Hematopoietic multipotent progenitor cell treated with erythropoietin and hydrocortisone succinate and interleukin-3 and kit ligand, for 8 days (in vitro differentiated cells): ENCODE measurements at places on chromosomes 1 and 21.
A peak's percentile ranks its signal among the peaks of the same experiment; 100 is the strongest.

- DNase-seq: no peak
Observed at GRCh38 chr1:106548726-106549125, 507.7 kb upstream of the PRMT6 start.

GRCh38 chr1:1333551-1334241, 2.6 kb downstream of the TAS1R3 start:
- DNase-seq: no peak

DNA sequence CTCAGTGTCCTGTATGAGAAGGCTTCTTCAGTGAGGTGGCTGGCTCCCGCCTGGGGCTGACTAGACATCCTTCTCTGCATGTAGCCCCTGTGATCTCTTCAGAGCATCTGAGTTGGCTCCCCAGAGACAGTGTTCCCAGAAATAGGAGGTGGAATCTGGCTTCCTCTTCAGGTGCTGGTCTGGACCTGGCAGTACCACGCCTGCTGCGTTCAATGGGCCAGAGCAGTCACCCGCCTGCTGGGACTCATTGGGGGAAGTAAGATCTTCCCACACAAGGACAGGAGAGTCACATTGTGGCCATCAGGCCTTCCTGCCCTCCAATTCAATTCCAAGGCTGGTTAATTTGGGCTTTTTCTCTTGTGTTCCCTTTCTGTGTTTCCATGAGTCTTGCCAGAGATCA, 51.0 kb downstream of the ADARB1 start:
- DNase-seq: no peak

- no peak for DNase-seq
Observed at GRCh38 chr1:224727351-224728289, 111.5 kb downstream of the CNIH3 start.

DNA sequence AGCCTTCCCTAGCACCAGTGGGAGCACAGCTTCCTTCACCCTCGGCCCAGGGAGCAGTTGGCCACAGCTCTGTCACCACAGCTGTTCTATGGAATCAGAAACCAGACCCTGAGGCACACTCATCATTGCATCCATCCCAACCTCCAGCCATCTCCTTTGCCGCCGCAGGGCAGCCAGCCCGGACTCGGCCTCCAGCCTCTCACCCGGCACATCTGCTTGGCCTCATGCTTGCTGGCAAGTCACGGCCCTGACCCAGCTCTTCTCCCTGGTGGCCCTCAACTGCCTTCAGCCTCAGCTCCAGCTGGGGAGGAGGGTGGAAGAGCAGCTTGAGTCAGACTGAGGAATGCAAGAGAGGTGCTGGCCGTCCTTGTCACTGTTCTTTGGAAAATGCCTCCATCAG, 59.8 kb downstream of the TOR1AIP2 start:
- DNase-seq: no peak

- DNase-seq: no peak
Observed at GRCh38 chr21:45052960-45053359, 21.4 kb upstream of the ADARB1 start.

- DNase-seq: no peak
Observed at GRCh38 chr1:145877923-145878486, 7.7 kb downstream of the ANKRD35 start.

GRCh38 chr1:60145771-60146170, 72.2 kb upstream of the C1orf87 start:
- no peak for DNase-seq

- DNase-seq: no peak
Observed at GRCh38 chr1:203278082-203278884, 27.0 kb upstream of the BTG2 start.

- DNase-seq: no peak
Observed at GRCh38 chr1:91124989-91125417, 103.2 kb upstream of the ZNF644 start.

DNA sequence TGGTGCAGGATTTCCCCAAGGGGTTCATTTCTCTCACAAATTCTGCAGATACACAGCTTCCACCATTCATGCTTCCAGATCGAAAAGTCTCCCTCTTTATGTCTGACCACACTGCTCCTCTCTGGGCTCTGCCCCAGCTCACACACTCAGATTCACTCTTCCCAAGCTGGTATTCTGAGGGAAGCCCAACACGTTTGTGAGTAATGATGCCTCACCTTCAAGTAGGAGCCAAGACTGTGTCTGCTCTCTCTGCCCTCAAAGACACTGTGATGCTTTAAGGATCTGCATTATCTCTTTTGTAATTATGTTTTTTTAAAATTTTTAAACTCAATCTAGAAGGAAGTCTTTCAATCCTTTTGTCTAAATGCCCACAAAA, 19.8 kb downstream of the PRAMEF11 start:
- DNase-seq: no peak

DNA sequence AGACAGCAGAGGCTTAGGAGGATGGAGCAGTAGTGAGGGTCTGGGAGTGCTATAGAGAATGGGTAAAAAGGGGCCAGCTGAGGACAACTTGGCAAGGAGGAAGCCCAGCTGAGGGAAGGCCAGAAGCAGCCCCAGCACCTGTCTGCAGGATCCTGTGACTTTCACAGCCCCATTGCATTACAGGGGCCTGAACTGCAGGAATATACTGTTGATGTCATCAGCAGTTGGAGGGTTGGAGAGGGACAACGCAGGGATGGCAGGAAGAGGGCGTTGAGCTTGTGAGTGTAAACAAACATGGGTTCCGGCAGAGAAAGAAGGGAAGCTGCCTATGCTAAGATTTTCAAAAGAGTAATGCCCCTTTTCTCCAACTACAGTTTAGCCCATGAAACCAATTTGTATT, 628.5 kb downstream of the SMYD3 start:
- no peak for DNase-seq

- peak; percentile 97 for DNase-seq
Observed at GRCh38 chr1:198681831-198682759, 43.3 kb downstream of the PTPRC start.

GRCh38 chr1:17643861-17644703, 104.6 kb downstream of the ARHGEF10L start:
- DNase-seq: no peak

GRCh38 chr1:53781654-53782053, 42.7 kb upstream of the GLIS1 start:
- DNase-seq: no peak

- no peak for DNase-seq
Observed at GRCh38 chr1:59560807-59561450, 253.8 kb upstream of the HOOK1 start.

- DNase-seq: no peak
Observed at GRCh38 chr1:215780139-215780538, 213.0 kb downstream of the KCTD3 start.

- no peak for DNase-seq
Observed at GRCh38 chr1:175157200-175157599, 35.4 kb downstream of the KIAA0040 start.
